ENCODE measurements at places on chromosomes 7 and 10.

DNA sequence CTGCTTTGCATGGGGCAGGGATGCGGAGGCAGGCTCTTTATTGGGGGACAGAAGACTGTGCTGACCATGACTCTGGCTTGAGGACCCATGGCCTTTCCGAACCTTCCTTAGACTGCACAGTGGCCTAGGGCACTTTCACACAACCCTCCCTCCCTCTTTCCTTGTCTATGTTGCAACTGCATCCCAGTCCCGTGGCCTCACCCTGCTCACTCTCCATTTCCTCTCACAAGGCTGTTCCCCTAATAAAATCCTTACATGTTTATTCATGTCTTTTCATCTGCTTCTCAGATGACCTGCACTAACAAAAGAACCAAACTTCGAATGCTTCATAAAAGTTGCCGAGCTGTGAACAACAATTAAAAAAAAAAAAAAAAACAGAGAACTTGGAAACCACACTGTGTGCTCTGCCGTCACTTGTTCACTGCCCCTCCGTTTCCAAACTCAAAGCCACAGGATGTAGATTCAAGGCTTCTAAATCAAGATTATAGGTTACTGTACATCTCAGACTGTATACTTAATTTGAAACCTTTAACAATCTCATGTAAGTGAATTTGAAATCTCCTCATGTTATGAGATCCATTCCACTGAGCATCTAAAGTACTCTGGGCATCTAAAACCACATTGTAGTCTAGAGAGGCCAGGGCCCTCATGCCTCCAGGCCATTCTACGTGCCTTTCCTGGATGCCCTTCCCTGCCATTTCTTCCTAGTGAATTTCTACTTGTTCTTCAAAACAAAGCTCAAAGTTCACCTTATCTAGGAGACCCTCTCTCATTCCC lies 265.9 kb downstream of the SNX13 start:
- peak; percentile 44 for DNase-seq

- DNase-seq = no peak
Observed at GRCh38 chr10:99742701-99743100, 10.7 kb downstream of the CUTC start.

DNA sequence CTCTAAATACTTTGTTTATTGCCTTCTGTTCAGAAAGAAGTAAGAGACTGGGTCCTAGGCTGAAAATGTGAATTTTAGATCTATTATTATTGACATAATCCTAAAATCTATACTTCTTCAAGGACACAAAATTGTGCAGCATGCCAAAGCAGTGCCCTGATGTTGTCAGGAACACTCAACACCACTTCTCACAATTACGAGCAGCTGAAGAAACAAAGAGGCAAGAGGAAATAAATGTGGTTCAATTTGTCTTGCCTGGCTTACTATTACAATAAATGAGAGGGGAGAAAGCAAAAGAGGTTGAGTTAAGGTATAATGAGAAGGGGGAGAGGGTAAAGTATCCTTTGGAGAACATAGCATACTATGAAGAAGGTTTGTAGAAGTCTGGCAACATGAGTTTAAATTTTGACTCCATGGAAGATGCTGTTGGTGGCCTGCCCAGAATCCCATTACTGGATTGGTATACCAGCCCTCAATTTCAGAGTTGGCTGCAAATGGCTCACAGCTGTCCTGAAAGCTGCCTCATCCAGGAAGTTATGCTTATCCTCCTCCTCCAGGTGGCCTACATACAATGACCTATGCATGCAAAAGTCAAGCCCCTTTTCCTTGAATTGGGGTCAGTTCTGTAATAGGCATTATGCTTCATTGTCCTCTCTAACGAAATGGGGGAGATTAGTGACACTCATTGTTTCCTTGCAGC lies 274.6 kb upstream of the SMIM30 start:
- DNase-seq = no peak

DNA sequence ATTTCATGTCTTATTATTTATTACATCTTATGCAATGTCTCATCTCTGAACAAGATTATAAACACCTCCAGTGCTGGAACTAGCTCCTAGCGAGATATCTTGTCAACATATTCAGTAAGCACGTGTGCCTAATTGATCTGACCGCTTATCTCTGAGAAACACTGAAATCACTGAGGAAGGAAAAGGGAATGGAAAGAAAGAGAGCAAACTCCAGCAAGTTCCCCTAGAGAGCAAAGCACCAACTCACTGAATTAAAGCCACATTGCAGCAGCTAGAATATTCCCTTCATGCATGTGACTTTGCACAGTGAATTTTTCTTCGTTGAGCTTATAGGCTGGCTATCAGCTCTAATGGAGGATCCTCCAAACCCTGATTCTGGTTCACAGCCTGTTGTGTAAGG lies 177.1 kb upstream of the FRMD4A start:
- DNase-seq = no peak

GRCh38 chr10:13788711-13789447 lies 202.1 kb downstream of the PRPF18 start:
- peak; percentile 15 for DNase-seq

- no peak for DNase-seq
Observed at GRCh38 chr10:34701194-34701593, 113.9 kb downstream of the PARD3 start.

- DNase-seq = peak; percentile 49
Observed at GRCh38 chr10:113108194-113108835, 158.3 kb downstream of the TCF7L2 start.

DNA sequence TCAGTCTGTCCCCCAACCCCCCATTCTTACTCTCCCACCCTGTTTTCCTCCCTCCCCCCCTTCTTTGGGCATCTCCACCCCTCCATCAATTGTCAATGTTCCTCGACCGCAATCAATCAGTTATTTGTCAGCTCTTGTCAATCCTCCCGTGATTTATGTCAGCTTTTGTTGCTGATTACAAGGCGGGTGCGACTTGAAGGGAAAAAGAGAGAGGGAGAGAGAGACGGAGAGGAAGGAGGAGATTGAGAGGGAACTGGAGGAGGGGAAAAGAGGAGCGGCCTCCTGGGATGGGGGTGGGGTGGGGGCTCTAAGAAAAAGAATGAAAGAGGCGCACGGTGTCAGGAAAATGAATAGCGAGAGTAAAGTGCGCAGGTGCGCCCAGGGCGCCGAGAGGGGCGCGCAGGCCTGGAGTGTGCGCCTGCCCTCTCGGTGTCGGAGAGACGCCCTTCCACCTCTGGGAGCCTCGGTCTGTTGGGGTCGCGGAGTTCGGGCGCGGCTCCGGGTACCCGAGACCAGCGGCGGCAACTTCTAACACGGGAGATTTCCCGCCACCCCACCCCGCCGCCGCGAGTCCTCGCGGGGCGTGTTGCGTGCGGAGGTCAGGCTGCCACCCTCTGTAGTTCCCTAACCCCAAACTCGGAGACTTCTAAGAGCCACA lies 1.1 kb upstream of the ZNF503 start:
- DNase-seq = peak; percentile 61

- DNase-seq = no peak
Observed at GRCh38 chr10:114652402-114653368, 5.4 kb downstream of the ABLIM1 start.

DNA sequence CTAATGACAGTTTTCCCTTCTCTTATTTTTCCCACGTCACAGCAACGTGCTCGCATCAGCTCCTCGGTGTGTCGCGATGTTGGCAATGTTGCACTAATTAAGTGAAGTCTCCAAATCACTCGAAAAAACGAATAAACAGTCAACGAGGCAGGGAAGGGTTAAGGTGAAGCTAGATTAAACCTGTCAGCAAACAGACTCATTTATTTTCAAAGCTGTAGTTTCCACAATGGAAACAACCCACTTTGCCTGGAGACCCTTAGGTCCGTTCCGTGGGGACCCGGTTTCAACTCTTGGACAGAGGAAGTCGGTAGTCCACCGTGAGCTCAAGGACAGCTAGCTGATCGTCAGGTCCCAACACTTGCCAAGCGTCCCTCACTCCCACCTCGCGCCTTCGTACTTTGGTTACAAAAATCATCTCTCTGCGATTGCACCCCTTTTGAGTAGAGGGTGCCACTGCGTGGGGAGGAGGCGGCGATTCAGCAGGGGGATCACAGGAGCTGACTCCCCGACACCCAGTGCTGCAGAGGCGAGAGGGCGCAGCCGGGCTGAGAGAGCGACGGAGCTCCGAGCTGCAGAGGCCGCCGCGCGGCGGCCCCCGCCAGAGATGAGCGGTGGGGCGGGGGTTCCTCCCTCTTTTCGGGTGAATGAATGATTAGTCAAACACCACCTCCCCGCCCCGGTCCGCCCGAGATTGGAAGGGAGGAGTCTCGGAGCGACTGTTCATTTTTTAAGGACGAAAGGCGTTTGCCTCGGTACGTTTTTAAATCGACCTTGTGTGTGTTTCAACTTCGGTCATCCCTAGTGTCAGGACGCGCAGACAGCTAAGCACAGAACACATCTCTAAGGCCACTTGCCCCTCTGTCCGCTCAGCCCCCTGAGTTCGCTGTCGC lies 1.3 kb upstream of the BMPER start:
- peak; percentile 10 for DNase-seq

- no peak for DNase-seq
Observed at GRCh38 chr10:31359979-31360378, 41.0 kb downstream of the ZEB1 start.

DNA sequence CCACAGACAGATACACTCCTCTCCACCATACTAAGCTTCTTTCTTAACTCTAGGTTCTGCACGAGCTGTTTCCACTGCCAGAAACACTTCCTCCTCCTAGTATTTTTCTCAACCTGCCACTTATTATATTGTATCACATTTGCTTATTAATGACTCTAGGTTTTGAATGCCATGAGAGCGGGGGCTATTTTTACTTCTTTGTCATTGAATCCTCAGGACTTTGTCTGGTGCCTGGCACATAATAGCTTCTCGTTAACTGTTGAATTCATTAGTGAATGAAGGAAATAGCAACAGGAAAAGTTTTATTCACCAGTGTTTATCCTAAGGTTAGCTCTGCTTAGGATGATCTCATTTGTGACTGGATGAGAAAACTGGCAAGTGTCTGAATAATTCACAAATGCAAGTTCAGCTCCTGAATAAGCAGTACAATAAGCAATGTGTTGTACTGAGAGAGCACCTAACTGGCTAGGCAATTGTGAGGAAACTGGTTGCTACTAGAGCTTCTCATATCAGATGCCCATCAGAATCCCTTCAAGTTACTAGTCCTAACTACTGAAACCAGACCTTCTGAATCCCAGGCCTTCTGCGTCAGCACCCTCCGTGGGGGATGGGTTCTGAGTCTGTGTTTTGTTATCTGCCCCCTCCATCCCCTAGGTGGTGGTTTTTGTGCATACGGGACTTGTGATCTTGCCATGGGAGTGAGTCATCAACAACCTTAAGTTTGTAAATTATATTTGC lies 92.7 kb downstream of the LSMEM1 start:
- no peak for DNase-seq

DNA sequence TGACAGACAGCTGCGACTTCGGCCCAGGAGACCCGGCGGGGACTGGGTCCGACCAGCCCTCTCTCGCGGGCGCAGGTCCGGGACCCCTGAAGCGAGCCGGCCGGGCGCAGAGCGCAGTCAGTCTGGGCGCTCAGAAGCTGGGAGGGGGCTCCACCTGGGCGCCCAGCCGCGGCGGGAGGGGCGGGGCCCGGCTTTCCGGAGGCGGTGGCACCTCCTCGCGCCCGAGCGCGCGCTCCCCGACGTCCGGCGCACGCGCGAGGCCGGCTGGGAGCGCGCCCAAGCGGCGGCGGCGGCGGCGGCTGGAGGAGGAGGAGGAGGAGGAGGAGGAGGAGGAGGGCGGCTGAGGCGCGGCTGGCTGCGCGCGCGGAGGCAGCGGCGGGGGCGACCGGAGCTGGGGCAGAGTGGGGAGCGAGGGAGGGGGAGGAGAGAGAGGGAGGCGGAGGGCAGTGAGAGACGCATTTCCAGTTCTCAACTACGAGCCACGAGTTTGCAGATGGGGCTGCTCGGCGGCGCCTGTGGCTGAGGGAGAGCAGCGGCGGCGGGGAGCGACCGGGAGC lies at the start of gene PALS2:
Gene PALS2, plus strand, starts transcription at position 456 of the 557 bp plus-strand sequence. CDS start 50,216 bp downstream, outside the sequence.
- DNase-seq = peak; percentile 85

DNA sequence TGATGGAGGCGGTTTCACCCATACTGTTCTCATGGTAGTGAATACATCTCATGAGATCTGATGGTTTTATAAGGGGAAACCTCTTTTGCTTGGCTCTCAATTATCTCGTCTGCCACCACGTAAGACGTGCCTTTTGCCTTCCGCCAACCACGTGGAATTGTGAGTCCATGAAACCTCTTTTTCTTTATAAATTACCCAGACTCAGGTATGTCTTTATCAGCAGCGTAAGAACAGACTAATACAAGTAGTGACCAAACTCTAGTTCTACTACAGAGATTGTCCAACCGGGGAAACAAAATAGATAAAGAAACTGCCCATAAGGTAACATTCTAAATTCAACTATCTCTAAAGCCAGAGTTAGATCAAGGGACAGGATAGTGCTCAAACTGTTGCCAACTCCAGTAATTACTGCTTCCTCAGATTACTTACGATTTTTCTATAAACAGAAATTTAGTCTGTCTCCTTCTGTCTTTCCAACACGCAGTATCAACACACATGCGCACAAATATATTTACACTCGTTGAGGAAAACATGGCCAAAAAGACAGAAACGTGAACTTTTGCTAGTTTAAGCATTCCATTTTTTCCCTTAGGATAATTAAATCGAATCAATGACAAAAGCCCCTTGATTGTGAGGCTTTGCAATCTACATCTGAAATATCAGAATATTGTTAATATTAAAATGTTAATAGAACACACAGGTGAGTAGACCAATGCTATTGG lies 36.9 kb downstream of the CREB3L2 start:
- no peak for DNase-seq

GRCh38 chr7:13262929-13263530 lies 575.6 kb downstream of the ARL4A start:
- peak; percentile 42 for DNase-seq

GRCh38 chr7:29315122-29315891 lies 120.7 kb downstream of the CHN2 start:
- DNase-seq = no peak

GRCh38 chr10:14325325-14325955 lies 5.3 kb downstream of the FRMD4A start:
- DNase-seq = peak; percentile 65

DNA sequence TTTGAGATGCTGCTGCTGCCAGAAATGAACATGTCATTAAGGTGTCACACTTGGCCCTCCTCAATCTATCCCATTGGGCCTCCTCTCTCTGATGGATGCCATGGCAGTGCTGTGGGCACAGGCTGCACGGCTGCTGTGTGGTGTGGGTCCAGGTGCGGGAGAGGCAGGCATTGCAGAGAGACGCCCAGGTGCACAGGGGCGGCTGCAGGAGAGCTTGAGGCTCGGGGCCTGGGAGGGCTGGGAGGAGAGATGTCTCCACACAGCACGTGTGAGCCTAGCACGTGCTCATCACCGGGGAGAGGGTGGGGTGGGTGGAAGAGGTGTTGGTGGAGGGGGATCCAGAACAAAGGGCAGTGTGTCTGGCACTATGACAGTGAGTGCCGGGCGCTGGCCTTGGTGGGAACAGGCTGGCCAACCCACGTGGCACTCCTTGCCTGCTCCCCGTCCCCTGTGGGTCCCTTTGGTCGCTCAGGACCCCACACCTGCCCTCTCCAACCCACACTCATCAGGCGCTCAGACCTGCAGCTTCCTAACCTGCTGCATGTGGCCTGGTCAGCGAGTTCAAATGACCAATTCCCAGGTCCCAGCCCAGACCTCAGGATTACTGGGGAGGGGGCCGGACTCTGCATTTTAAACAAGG lies 39.9 kb upstream of the BNIP3 start:
- DNase-seq = no peak
